ENCODE measurements at places on chromosomes 6 and 20.
A peak's percentile ranks its signal among the peaks of the same experiment; 100 is the strongest.

- DNase-seq = no peak
Measured at GRCh38 chr6:54737247-54737646, 109.3 kb upstream of the FAM83B start.

DNA sequence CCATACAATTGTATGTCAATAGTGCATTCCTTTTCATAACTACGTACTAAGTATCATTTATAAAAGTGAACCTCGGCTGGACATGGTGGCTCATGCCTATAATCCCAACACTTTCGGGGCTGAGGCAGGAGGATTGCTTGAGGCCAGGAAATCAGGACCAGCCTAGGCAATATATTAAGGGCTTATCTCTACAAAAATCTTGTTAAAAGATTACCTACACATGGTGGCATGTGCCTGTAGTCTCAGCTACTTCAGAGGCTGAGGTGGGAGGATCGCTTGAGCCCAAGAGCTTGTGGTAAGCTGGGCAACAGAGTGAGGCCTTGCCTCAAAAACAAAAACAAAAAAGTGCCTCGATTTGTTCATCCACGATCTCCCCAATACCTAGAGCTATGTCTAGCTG, 449.7 kb upstream of the SULF2 start:
- no peak for DNase-seq

DNA sequence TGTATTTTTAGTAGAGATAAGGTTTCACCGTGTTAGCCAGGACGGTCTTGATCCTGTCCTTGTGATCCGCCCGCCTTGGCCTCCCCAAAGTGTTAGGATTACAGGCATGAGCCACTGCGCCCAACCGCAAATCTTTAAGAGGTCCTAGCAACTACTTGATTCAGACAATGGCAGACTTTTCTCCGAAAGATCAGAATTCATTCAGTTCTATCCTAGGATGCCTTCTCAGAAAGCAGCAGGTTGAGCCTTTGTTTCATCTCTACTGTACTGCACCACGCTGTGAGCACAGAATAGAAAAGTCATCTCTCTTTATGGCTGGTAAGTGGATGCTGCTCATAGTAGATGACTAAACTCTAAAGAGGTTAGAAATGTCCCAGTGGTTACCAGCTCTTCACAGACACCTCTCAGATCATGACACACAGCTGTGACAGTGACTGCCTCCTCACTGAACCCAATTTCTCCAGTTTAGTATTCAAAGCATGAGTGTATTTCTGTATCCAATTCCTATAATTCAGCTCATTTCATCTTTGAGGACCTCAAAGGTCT, 6.0 kb upstream of the HSF2 start:
- no peak for DNase-seq

DNA sequence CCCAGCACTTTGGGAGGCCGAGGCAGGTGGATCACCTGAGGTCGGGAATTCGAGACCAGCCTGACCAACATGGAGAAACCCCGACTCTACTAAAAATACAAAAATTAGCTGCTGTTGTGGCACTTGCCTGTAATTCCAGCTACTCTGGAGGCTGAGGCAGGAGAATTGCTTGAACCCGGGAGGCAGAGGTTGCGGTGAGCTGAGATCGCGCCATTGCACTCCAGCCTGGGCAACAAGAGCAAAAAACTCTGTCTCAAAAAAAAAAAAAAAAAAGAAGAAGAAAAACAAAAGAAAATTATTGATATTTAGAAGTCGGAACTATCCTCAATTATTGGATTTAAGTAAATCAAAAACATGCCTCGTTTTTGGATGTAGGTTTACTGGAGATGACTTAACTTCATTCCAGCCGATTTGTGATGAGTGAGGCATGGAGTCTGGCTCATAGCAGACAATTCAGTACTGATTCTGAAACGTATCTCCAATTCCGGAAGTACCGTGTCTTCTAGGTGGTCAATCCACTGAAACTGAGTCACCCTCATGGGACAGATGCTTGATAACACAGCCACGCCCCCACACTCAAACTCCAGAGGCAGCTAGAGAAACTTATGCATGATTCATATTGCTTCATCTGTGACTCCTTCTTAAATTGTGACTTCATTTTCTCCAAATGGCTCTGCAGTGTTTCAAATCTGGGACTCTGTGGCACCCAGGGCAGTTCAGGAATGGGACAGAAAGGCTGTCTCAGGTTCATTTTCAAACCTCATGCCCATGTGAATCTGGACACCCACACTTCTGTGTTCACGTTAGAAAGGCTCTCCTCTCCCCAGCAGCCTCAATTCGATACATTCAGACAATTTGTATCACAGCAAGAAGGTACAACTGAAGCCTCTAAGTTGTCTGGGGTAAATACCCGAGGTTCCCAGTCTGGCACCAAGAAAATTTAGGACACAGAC, 110.4 kb upstream of the ARMC2 start:
- DNase-seq = no peak

DNA sequence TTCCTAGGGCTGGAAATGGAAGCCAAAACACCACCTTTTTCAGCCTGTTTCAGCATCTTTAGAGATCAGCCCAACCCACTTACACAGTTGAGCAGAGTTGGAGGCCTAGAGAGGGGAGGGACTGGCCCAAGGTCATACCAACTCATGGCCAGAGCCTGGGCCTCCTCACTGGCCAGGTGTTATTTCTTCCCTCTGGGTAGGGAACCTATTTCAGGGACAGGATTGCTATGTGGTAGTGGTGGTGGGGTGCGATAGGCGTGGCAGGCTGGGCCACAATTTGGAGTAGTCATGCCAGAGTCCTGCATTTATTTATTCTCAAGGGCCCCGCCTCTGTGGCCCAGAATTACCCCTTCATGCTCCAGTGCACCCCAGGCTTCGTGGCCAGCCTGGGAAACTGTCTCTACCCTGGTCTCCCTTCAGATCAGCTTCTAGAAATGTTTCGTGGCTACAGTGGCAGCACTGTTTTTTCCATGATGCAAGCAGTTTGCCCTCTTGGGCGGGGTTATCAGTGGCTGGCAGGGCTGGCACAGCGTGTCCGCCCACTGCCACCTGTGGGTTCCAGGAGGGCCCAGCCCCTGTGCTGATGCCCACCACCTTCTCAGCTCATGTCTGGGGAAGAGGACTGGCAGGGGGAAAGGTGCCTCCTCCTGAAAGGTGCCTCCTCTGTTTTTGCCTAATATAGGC, 6.2 kb downstream of the VEGFA start:
- DNase-seq = no peak

DNA sequence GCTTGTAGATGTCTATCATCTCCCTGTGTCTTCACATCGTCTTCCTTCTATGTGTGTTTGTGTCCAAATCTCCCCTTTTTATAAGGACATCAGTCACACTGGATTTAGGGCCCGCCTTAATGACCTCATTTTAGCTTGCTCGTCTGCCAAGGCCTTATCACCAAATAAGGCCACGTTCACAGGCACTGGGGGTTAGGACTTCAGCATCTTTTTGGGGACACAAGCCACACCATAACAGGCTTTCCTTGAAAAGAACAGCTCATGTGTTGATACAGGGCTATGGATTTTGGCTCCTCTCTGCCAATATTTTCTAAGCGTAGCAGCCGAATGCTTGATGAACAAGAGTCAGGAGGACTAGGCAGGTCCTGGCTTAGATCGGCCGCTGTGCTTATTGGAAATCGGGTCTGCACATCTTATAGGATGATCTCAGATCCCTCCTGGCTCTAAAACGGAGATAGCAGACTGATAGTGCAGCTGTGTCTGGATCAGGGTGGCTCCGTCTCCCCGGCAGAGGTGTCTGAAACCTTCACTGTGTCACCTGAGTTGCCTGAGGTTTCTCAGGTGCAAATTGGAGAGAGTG, 16.2 kb upstream of the TMEM181 start:
- DNase-seq = no peak

- no peak for DNase-seq
Measured at GRCh38 chr6:118825661-118826060, 68.3 kb upstream of the ASF1A start.

- no peak for DNase-seq
Measured at GRCh38 chr6:105431226-105431625, 28.3 kb upstream of the PREP start.

GRCh38 chr6:130020073-130020906, 1.9 kb downstream of the L3MBTL3 start:
- DNase-seq = peak; percentile 12

DNA sequence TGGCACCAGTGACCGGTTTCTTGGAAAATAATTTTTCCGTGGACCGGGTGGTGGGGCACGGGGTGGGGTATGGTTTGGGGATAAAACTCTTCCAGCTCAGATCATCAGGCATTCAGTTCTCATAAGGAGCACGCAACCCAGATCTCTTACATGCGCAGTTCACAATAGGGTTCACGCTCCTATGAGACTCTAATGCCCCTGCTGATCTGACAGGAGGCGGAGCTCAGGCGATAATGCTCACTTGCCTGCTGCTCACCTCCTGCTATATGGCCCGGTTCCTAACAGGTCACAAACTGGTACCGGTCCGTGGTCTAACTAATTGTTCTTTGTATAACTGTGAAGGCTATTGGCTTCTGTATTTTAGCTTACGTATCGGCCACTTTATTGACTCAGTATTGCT, 51.7 kb downstream of the VSTM2L start:
- no peak for DNase-seq

GRCh38 chr6:43682724-43683429, 4.7 kb downstream of the MRPS18A start:
- no peak for DNase-seq

DNA sequence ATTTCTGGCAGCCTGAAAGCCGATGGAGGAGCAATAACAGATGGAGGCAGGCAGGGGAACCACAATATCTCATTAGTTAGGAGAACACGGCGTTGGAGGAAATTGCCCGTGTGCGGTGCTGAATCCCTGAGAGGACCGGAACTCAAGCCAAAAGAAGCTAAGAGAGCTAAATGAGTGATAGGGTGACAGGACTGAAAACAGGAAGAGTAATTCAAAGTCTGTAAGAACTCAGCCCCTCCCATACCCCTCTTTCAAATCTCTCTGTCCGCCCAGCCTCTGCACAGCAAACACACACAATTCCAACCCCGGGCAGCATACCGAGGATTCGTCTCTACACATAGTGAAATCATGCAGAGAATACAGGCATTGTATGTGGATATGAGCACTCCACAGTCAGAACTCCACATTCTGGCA, 2.6 kb upstream of the IPCEF1 start:
- DNase-seq = no peak

GRCh38 chr6:1679031-1679687, 69.4 kb downstream of the FOXC1 start:
- no peak for DNase-seq

- DNase-seq = no peak
Measured at GRCh38 chr6:169490830-169491229, 211.0 kb downstream of the WDR27 start.

- no peak for DNase-seq
Measured at GRCh38 chr6:73207221-73207837, 18.0 kb downstream of the KHDC1L start.

DNA sequence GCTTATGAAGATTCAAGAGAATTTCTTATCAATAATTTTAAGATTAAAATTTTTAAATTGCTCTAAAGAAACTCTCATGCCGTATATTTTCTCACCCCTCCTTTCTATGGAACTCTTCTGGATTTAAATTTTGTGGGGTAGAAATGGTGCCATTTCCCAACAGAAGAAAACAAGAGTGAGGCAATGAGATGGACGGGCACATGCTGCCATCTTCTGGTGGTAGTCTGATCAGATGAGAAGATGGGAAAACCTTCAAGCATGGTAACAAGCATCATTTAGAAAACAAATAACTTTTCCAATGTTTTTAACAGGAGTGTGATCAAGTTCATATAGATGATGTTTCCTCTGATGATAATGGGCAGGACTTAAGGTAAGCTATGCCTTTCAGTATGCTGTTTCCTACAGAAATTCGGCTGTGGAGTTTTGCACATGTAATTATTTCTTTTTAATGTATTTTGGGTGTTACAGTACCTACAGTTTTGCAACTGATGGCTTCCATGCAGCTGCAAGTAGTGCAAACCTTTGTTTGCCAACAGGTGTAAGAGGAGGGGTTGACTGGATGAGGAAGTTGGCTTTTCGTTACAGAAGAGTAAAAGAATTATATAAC, 271.4 kb downstream of the EYA4 start:
- no peak for DNase-seq

DNA sequence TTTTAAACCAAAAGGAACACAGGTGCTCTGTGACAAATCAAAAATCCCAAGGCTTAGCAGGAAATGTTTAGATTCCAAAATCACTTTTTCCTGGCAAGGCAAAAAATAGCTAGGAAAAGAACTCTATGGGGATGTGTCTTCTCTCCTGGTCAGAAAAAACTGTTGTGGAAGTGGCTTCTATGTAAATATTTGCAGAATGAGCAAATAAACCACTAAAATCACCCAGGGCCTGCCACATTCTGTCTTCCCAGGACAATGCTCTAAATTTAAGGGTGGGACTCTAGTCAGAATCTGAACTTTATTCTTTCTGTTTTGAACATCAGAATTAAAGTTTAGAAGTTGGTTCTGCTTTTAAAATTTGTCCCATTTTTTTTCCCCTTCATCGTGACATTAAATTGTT, 29.3 kb downstream of the GCM1 start:
- DNase-seq = no peak

- DNase-seq = peak; percentile 62
Measured at GRCh38 chr20:8132484-8133309, 631 bp downstream of the PLCB1 start.

DNA sequence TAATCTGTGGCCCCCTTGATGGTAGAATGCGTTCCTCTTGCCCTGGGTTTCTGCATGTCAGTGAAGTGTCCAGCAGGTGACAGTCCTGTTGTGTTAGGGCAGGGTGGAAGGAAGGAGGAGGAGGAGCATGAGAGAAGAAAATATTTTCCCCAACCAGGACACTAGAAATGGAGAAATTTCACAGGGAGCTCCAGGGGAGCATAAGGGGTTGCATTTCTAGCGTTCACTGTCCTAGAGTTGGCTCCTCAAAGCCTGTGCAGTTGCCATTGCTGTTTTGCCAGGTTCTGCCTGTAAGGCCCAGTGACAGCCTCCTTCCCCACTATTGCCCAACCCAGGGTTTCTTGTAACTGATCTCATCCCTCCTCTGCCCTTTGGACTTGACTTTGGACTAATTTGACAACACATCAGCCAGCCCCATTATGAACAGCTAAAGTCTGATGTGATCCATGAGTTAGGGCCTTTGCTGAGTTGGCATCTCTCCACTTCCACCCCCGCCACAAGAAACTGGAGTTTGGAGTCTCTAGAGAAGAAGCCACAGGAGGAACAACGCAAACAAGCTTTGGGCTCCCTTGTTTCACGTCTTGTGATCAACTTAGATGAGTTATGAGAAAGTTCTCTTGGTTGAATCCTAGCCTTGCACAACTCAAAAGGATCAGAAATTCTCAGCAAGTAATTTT, 14.0 kb upstream of the FAM50B start:
- no peak for DNase-seq
